ENCODE measurements at places on chromosomes 11 and 22.
A peak's percentile ranks its signal among the peaks of the same experiment; 100 is the strongest.

DNA sequence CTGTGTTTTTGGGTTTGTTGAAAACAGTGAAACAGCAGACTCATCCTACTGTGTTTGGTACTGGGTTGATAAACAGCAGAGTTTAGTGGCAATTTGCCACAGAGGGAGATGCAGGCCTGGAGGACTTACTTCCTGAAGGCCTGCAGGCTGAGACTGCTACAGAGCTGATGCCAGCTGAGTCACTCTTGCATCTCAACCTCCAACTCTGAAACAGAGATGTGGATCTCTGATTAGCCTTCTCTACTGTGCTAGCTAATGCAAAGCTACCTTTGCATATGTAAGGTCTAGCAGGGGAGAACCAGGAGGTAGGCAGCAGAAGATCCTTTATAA lies 14.3 kb downstream of the ATP5MG start:
- DNase-seq = peak; percentile 52

GRCh38 chr11:73989156-73989555 lies 6.5 kb upstream of the UCP2 start:
- DNase-seq = no peak

GRCh38 chr11:117145393-117145761 lies 1.3 kb downstream of the PAFAH1B2 start:
- DNase-seq = no peak

- no peak for DNase-seq
Measured at GRCh38 chr11:78727816-78728215, 153.2 kb upstream of the NARS2 start.

- no peak for DNase-seq
Measured at GRCh38 chr11:68116974-68117373, 4.2 kb downstream of the CHKA start.
